CD8-positive, alpha-beta T cell (primary cell): ENCODE measurements at places on chromosomes 1 and 21. TPM values are rescaled to one million over a fixed set of nuclear protein-coding genes. Genes with fewer than 3 reads are reported as not detected.
A peak's percentile ranks its signal among the peaks of the same experiment; 100 is the strongest.

GRCh38 chr21:45497846-45498645 is 44.2 kb downstream of the SLC19A1 start:
- DNase-seq, result no peak

- DNase-seq, result no peak
These were observed 28.4 kb upstream of the FHAD1 start for GRCh38 chr1:15218287-15219279.

DNA sequence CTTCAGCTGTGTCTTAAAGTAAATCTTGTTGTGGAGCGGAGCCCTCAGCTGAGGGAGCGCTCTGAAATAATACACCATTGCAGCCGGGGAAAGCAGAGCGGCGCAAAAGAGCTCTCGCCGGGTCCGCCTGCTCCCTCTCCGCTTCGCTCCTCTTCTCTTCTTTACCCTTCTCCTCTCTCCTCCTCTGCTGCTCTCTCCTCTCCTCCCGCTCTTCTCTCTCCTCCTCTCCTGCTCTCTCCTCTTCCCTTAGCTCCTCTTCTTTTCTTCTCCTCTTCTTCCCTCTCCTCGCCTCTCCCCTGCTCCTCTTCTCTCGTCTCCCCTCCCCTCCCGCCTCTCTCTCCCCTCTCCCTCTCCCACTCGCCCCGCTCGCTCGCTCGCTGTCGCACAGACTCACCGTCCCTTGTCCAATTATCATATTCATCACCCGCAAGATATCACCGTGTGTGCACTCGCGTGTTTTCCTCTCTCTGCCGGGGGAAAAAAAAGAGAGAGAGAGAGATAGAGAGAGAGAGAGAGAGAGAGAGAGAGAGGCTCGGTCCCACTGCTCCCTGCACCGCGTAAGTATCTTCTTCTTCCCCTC is at the start of gene PROX1:
Gene PROX1 (plus strand): TSS at position 47 of the 580 bp plus-strand sequence. CDS start 8,563 bp downstream, outside the sequence.
- no peak for DNase-seq

Gene GBP7
- total RNA-seq, result 0.17 TPM

- DNase-seq, result no peak
These were observed 1.5 kb downstream of the MOB3C start for GRCh38 chr1:46615088-46615487.

Gene CRNN
- not detected for total RNA-seq

Gene KPRP
- total RNA-seq, result not detected

DNA sequence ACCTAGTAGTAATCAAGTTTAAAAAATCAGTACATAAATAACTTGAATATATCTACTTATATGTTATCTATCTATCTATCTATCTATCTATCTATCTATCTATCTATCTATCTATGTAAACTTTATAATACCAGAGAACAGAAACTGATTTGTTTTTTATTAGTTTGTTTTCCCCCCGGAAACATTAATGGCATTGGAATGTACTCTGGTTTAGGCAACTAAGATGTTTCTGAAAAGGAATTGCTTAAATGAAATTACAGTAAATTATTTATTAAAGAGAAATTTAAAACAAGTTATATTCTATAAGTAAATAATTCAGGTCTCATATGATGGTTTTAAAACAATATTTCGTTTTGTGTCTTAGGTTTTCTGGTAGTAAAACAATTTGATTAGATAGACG is 681.0 kb upstream of the ADAMTS5 start:
- DNase-seq, result no peak

DNA sequence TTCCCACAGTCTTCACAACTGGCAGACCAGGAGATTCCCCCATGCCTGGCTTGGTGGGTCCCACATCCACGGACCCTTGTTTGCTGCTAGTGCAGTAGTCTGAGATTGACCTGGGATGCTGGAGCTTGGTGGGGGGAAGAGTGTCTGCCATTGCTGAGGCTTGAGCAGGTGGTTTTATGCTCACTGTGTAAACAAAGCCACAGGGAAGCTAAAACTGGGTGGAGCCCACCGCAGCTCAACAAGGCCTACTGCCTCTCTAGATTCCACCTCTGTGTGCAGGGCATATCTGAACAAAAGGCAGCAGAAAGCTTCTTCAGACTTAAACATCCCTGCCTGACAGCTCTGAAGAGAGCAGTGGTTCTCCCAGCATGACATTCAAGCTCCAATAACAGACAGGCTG is 177.3 kb upstream of the ETV3 start:
- DNase-seq, result no peak

Gene RIPK4
- 1.4 TPM for total RNA-seq

Gene GNG4
- not detected for total RNA-seq

- no peak for DNase-seq
These were observed 78.6 kb downstream of the MAN1C1 start for GRCh38 chr1:25695090-25695770.

- no peak for DNase-seq
These were observed 757 bp upstream of the SEMA4A start for GRCh38 chr1:156152628-156153027.

DNA sequence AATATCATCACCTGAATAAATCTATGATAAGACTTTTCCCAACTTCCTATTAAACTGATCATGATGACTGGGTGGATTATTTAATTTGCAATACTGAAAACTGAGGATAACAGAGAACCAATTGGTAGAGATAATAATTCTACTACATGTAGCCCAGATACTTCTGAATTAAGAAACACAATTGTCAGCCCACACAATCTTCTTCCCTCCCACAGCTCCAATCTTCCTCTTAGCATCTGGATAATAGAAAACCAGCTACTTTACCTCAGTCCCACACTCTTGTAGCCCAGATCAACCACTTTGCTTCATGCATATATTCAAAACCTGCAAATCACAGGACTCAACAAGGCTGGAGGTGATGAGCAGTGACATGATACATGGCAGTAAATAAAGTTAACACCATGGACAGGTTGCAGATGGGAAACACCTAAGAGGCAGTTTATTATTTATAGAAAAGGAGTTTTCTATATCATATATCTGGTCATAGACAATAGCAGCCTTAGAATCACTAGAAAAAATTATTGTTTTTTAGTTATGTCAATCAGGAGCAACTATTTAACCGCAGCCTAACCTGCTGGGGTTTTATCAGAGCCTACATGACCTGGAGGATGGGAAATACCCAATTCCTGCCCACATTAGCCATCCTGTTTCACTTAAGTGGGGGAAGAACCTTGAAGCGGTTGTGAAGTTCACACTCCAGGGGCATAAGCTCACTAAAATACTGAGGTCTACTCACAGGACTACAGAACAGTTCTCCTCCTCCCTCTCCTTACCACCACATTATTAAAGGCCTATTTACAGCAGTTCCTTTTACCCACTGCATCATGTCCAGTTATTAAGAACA is 16.7 kb downstream of the FRRS1 start:
- no peak for DNase-seq

Gene RAB13
- total RNA-seq, result 1.2 TPM

DNA sequence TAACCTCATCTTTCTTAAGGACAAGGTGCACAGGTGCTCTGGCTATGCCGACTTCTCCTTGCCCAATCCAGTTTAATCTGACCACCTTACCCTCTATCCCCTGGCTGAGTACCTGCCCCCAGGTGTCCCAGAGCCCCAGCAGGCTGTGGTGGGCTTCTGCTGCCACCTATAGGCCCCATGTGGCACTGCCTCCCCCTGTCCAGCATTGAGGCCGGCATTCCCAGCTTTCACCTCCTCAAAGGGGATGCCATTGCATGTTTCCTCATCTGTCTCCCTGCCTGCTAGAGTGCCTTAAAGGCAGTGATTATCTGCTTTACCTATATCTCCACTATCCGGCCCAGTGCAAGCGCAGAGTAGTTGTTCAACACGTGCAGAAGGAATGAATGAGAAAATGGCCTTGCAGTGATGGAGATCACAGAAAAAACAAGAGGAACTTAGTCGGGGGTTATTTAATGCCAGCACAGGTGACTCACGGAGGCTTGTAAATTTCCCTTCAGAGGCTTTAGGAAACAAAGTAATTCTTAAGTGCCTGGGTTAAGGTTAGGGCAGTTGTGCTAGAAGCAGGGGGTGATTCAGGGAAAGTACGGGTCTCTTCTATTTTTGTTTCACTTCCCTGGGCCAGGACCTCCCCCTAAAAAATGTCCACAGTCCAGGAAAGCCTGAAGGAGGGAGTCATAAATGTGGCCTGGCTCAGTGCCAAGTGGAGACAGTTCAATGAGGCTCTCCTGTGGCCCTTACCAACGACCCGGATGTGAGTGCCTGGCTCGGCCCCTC is 131.8 kb upstream of the NGF start:
- DNase-seq, result peak; percentile 17

- DNase-seq, result no peak
These were observed 40.5 kb downstream of the NEK7 start for GRCh38 chr1:198197285-198197684.

DNA sequence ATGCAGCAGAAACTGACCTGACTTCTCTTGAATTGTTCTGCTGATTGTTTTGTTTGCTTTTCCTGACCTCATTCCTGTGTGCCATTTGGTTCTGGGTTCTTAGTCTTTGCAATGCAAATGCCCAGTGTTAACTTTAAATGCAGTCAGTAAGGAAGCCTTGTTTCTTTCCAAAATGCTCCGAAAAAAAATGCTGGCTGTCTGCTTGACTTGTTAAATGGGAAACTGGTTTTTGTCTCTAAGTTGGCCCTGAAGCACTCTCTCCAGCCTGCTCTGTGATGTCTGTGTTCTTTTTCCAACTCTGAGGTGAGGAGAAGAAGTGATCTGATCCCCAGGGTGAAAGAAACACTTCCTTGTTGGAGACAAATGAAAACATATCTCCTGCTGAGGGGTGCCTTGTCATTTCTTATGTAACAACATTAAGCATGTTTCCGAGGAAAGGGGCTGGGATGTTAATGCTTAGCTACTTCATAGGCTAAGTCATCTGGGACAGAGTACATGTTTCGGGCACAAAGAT is 256.3 kb upstream of the ADGRL4 start:
- no peak for DNase-seq

GRCh38 chr1:185070051-185070450 is 24.7 kb downstream of the RNF2 start:
- DNase-seq, result no peak

Gene EFNA1
- 10.4 TPM for total RNA-seq

DNA sequence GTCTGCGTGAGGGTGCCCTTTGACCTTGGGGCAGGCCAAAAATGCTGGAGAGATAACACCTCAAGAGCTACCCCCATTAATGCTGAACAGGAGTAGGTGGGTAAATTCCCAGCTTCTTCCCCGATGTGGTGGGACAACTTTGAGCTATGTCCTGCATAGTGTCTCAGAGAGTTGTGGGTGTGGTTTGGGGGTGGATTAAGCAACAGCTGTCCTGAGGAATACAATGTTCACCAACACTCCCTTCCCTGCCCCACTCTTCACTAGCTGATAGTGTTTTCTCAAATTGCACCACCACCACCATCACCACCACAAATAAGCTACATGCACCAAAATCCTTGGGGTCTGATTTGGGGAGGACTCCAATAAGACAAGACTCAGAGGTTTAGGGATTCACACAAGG is 258.4 kb downstream of the HLX start:
- no peak for DNase-seq

DNA sequence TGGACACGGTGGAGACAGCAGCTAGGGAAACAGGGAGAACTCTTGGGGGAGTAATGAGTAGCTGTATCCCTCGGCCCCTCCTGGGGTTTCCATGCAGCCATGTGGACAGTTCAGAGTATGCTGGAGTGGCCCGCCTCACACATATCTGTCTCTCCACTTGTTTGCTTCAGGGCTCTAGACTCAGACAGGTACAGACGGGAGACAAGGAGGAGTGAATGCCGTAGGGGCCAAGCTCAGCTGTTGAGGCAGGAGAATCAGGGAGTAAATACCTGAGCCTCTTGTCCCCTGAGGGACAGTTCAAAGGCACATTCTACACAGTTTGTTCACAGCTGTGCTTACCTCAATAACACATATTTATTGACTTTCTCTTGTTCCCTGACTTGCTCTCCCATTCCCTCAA is 7.7 kb upstream of the PTGFRN start:
- DNase-seq, result no peak

GRCh38 chr1:150621497-150622302 is 7.7 kb downstream of the ENSA start:
- peak; percentile 84 for DNase-seq

DNA sequence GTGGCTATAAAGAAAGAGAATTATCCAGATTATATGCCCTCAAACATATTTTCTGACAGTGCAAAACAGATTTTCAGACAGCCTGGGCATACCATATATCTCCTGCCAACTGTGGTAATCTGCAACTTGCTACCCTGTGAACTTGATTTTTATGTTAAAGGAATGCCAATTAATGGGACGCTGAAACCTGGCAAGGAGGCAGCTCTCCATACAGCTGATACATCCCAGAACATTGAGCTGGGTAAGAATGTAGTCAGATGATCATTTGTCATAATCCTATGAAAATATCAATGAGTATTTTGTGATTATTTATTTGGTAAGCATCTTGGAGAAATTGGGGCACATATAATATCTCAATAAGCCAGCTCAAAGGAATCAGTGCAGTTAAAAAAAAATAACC is 124.2 kb downstream of the VPS13D start:
- no peak for DNase-seq

Gene ASCL5
- total RNA-seq, result 0.73 TPM

GRCh38 chr21:17709266-17709611 is 96.5 kb upstream of the BTG3 start:
- DNase-seq, result no peak

Gene OSCP1
- 1.8 TPM for total RNA-seq

DNA sequence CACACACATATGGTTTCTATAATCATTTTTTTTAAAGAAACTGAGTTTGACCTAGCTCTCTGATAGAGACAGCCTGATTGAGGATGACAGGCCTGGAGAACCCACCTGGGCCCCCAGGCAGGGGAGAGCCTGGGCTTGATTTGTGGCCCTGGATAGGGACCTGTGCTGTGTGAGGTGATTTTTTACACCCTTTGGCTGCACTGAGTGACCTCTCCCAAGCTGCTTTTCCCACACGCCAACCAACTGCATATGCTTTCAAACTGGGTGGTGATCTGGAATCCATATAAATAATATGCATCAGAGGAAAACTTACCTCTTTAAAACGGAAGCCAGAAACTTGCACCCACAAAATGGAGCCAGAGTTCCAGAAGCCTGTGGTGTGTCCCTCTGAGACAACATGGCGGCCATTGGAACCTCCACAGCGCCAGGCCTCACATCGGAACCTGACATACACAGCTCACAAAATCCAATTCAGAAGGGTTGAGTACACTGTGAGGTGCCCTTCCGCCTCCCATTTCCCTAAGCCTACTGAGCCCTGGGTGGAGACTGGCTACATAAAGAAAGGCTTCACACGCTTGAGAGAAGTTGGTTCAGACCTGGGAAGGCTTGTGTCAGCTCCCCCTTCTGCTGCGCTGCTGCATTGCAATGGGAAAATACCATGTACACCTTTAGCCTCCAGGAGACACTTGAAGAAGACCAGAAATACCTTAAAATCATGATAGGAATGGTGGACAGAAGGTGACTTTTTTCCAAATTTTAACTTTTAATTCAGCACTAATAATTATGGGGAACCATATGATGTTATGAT is 160.7 kb downstream of the HHIPL2 start:
- no peak for DNase-seq

Gene LUZP1
- total RNA-seq, result 51.0 TPM

- peak; percentile 27 for DNase-seq
These were observed 77.0 kb upstream of the C1orf105 start for GRCh38 chr1:172343240-172344160.

Gene NUDT17
- 1.4 TPM for total RNA-seq

GRCh38 chr1:193355626-193356025 is 169.2 kb upstream of the B3GALT2 start:
- DNase-seq, result no peak

- DNase-seq, result no peak
These were observed 79.2 kb downstream of the HFM1 start for GRCh38 chr1:91325456-91325855.

Gene OR2T29
- total RNA-seq, result not detected

GRCh38 chr1:177442584-177442983 is 271.8 kb downstream of the BRINP2 start:
- DNase-seq, result no peak

GRCh38 chr1:36083219-36083618 is 675 bp upstream of the TEKT2 start:
- DNase-seq, result no peak

Gene AADACL4
- not detected for total RNA-seq

Gene LCE1F
- total RNA-seq, result not detected
